ENCODE measurements at places on chromosomes 3 and 15. TPM values are rescaled to one million over a fixed set of nuclear protein-coding genes. Genes with fewer than 3 reads are reported as not detected.

HTR3E gene
- not detected for polyA plus RNA-seq

DNA sequence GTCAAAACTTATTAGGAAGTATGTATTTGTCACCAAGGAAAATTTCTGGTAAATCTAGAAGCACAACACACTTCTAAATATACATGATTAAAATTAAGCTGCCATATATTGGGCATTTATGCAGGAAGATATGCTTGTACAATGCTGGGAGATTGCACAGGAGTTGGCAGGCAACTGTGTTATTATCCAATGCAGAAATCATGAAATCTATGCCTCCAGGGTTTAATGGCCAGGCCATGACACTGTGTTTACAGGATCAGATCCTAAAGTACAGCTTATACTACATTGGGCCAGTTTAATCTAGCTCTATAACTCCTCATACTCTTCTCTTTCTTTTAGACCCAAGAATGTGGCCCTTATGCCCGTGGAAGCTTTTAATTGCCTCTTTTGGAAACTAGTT, 391.4 kb upstream of the DPH6 start:
- DNase-seq = no peak

DNA sequence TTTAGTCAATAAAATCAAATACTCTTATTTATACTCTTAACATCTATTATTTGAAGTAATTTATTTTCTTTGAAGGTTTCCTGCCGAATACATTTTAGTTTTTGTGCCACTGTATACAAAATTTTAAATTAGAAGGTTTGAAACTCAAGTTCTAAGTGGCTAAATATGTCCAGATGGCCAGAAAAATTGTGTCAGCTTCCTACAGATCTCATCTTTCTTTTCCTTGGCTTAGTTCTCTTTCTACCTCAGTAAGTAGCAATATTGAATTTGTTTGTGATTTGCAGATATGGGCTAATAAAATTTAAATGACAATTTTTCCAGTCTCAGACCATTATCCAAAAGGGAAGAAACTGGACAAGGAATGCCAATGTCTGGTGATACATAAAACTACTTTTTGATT, 452.1 kb downstream of the ROBO2 start:
- DNase-seq = no peak

DNA sequence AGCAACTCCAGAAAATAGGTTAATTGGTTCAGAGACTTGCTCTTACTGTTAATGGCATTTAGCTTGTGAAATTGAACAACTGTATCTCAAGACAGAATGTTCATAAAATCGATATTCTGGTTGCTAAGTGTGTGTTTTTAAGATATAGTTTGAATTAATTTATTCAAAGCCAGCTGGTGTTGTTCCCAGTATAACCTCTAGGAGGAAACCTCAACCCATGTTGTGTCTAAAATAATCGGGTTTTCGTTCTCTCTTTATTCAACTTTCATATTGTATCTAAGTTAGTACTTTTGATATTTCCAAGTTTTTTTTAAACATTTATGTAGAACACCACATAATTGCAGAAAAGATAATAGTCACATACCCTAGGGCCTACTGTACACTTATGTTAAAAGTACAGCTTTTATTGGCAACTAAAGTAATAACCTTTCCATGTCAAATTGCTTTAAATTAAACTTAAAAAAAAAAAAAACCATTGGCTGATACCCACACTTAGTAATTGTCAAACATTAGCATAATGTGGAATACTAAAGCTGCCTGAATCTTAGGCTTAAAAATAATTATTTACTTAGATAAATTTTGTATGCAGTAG, 90.9 kb downstream of the SAMMSON start:
- no peak for DNase-seq

CACNA1D gene
- polyA plus RNA-seq = 3.7 TPM
